ENCODE measurements at places on chromosomes 2 and 18. TPM values are rescaled to one million over a fixed set of nuclear protein-coding genes. Genes with fewer than 3 reads are reported as not detected.

Gene TGOLN2
- 81.7 TPM for total RNA-seq

DNA sequence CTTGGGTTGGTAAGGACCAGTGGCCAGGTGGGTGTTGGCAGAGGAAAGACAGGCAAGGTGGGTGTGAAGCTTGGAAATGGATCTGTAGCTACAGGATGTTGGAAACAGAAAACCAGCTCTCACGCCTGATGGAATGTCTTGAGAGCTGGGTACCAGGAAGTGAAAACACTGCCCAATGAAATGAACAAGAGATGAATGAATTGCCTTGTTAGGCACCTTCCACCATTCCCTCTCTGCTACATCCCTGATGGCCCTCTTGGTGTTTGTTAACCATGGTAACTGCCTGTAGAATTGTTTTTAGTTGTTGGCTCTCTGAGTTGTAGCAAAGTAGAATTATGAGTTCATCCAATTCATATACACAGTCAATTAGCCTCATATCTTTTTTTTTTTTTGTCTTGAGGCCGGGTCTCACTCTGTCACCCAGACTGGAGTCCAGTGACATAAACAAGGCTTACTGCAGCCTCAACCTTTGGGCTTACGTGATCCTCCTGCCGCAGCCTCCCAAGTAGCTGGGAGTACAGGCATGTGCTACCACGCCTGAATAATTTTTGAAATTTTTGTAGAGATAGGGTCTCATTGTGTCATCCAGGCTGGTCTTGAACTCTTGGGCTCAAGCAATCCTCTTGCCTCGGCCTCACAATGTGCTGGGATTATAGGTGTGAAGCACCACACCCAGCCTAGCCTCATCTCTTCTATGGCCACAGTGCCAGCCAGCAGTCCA lies 9.5 kb downstream of the KCMF1 start:
- no peak for DNase-seq
- H3K27ac ChIP-seq = no peak overlapping the region
- H3K4me1 ChIP-seq = peaks cover 9% of the 10 kb centered on the region
- no peaks in the 10 kb centered on the region for H3K27me3 ChIP-seq

DNA sequence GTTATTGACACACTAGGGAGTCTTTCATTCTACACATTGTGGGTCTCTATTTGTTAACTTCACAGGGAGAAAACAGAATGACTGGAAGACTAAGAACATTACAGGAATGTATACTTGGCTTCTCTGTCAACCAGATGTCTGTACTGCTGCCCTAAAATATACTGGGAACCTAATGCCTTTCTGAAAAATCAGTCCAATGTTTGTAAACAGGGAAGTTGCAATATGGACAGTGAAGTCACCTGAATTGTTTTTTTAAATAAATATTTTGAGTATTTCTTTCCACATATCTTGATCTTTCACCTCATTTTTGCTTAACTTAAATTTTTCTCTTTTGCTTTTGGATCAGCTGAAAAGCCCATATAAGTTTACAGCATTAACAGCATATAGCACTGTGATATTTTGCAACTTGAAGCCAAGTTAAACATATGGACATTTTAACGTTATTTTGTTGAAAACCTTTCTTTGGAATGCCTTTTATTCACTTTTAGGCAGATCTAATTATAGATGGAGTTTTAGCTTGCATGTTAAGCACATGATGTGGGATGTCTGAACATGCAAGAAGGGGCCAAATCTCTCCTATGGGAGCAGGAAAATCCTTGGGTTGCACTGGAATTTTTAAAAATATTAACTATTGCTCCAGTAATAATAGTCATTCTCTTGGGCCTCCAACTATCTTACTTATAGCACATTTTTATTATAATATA lies 137.7 kb upstream of the TWIST2 start:
- H3K27me3 ChIP-seq = no peaks in the 10 kb centered on the region
- DNase-seq = no peak
- no peak overlapping the region for H3K4me3 ChIP-seq
- H3K36me3 ChIP-seq = no peaks in the 10 kb centered on the region

DNA sequence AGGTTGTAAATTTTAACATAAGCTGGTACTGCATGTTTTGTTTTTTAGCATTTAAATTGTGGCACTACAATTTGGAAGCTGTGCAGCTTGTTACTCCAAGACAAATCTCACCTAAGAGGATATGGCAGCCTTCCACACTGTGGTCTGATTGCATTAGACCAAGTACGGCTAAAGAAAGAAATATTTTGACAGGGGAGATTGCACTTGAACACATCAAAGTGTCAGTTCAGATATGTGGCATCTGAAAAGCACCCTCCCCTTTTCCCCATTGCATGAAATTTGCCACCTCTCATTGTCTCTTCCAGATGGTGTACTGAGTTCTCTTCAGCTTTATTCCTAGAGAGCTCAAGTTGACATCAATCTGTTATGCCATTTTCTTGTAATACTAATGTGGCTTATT lies 295.9 kb downstream of the ERBB4 start:
- no peak overlapping the region for H3K4me3 ChIP-seq
- H3K36me3 ChIP-seq = no peaks in the 10 kb centered on the region
- DNase-seq = no peak
- H3K27me3 ChIP-seq = no peaks in the 10 kb centered on the region

DNA sequence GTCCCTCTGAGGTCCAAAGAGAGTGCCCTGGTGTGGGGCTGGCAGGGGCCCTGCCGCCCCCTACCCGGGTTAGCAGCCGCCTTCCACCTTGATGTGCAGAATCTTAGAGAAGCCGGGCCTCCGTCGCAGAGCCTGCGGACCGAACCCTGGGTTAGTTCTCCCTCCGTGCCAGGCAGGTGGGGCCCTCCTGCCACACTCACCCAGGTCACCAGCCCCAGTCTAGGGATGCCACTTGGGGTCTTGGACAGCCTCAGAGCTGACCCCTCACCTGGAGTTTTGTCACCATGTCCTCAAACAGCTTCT lies 24.8 kb downstream of the CCT7 start:
- H3K4me3 ChIP-seq = no peak overlapping the region
- H3K27ac ChIP-seq = no peak overlapping the region
- H3K36me3 ChIP-seq = peaks cover 8% of the 10 kb centered on the region
- DNase-seq = no peak
- H3K27me3 ChIP-seq = no peaks in the 10 kb centered on the region

GRCh38 chr2:169005994-169006393 lies 25.1 kb downstream of the ABCB11 start:
- H3K27me3 ChIP-seq = no peaks in the 10 kb centered on the region
- no peaks in the 10 kb centered on the region for H3K4me1 ChIP-seq
- H3K27ac ChIP-seq = no peak overlapping the region

GRCh38 chr2:133480707-133481429 lies 87.4 kb downstream of the NCKAP5 start:
- no peaks in the 10 kb centered on the region for H3K36me3 ChIP-seq
- no peaks in the 10 kb centered on the region for H3K4me1 ChIP-seq
- no peak overlapping the region for H3K4me3 ChIP-seq
- no peak for DNase-seq
- H3K27me3 ChIP-seq = no peaks in the 10 kb centered on the region

DNA sequence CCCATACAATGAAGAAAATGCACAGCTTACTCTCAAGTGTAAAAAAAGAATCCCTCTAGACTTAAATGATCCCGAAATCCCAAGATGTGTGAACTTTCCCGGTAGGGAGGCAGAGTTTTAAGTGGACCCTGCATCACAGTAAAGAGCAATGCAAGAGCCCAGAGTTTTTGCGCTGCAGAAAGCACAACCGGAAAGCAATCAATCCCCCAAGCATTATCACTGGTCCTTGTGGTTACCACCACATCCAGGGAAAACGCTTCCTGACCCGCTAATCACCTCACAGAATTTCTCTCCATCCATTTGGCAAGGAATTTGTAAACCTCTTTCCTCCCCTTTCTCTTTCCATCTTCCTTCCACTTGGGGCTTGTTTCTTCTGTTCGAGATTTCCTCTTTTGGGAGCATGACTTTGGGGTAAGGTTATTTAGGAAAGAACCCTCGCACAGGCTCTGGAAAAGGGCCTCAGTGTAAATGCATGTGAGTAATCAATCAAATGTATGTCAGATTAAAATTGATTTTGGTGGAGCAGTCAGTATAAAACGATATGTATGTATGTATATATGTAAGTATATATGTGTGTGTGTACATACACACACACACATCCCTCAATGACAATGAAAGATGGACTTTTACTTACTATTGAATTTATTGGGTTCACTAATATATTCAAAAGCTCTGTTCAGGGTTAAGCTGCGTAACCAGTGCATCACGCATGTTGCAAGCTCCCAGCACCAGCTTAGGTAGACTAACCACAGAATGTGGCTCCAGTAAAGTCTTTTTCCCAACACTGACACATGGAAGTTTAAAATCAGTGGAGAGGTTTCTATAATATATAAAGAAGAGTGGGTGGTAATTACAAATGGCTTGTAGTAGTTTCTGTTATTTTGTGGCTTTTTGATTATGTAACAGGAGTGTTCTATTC lies 1.6 kb downstream of the PLCL1 start:
- peak overlapping the region; percentile 87 for H3K27ac ChIP-seq
- DNase-seq = peak; percentile 41
- peak overlapping the region; percentile 81 for H3K4me3 ChIP-seq
- H3K27me3 ChIP-seq = peaks cover 2% of the 10 kb centered on the region
- peaks cover 4% of the 10 kb centered on the region for H3K4me1 ChIP-seq
- H3K36me3 ChIP-seq = no peaks in the 10 kb centered on the region

Gene MERTK
- 24.7 TPM for total RNA-seq

GRCh38 chr2:229575569-229576315 lies 138.6 kb downstream of the DNER start:
- no peaks in the 10 kb centered on the region for H3K36me3 ChIP-seq
- no peak for DNase-seq
- no peak overlapping the region for H3K4me3 ChIP-seq
- no peaks in the 10 kb centered on the region for H3K27me3 ChIP-seq
- no peaks in the 10 kb centered on the region for H3K4me1 ChIP-seq

DNA sequence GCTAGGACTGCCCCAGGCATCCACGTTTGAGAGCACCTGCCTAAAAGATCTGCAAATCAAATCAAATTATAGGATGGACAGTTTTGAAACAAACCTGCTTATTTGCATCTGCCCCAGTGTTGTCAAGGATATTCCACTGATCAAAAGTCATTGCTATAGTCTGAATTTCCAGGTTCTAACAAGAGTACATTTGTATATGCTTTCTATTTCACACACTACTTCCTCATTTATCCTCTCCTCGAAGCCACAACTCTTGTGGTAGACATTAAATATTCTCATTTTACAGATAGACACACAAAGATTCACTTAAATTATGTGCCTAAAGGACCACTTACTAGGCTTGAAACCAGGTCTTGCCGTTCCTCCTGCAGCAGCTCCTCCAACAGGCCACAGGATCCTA lies 11.9 kb upstream of the TET3 start:
- no peak overlapping the region for H3K4me3 ChIP-seq
- H3K36me3 ChIP-seq = no peaks in the 10 kb centered on the region
- no peaks in the 10 kb centered on the region for H3K27me3 ChIP-seq
- H3K27ac ChIP-seq = no peak overlapping the region
- DNase-seq = no peak
- no peaks in the 10 kb centered on the region for H3K4me1 ChIP-seq

DNA sequence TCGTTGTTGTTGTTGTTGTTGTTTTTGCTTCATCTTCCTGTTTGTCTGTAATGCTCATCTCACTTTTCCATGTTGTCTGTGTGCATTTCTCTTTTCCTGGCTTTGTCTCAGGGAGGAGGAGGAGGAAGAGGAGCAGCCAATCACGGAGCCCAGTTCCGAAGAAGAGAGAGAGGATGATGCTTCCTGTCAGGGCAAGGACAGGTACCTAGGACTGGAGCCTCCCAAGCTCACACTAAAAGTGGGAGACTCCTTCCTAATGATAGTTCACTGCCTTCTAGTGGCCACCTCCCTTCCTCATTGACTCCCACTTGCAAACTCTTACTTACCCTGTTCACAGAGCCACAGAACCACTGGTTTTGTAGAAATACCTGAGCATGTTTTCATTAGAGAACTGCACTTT lies 179.6 kb downstream of the TPGS2 start:
- H3K27ac ChIP-seq = no peak overlapping the region
- H3K4me1 ChIP-seq = no peaks in the 10 kb centered on the region
- H3K4me3 ChIP-seq = no peak overlapping the region
- H3K27me3 ChIP-seq = no peaks in the 10 kb centered on the region

Gene CFAP221
- 42.4 TPM for total RNA-seq

DNA sequence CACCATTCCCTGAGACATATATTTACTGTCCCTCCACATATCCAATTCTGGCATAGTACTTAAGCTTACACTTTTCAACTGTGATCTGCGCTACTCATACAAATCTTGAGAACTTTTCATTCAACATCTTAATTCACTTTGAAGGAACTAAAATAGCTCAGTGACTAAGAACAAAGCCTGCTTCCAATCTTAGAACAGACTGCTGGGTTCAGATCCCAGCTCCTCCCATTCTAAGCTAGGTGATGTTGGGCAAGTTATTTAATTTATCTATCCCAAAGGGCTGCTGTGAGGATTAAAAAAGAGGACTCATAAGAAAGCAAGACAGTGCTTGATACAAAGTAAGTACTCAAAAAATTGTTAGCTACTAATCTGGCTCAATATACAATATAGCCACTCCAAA lies 57.9 kb downstream of the UGP2 start:
- H3K27ac ChIP-seq = peak overlapping the region; percentile 29
- H3K4me1 ChIP-seq = no peaks in the 10 kb centered on the region
- no peak for DNase-seq
- H3K4me3 ChIP-seq = no peak overlapping the region
- no peaks in the 10 kb centered on the region for H3K27me3 ChIP-seq

GRCh38 chr2:196136151-196136550 lies 35.2 kb downstream of the STK17B start:
- no peaks in the 10 kb centered on the region for H3K4me1 ChIP-seq
- H3K27ac ChIP-seq = no peak overlapping the region
- H3K27me3 ChIP-seq = no peaks in the 10 kb centered on the region
- no peak overlapping the region for H3K4me3 ChIP-seq
- peaks cover 12% of the 10 kb centered on the region for H3K36me3 ChIP-seq
- no peak for DNase-seq

DNA sequence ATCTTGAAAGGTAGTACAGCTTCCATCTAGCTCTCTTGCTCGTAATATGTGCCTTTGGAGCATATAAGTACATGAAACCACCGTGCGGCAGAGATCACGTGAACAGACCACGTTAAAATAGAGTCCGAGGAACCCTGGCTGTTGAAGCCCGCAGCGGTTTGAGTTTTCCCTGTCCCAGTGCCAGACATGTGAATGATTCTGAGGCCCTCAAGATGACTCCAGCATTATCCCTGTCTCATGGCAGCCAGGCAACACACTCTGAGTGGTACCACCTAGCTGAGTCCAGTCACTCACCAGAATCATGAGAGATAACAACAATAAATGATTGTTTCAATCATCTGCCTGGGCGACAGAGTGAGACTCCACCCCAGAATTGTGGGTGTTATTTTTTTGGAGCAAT lies 21.6 kb upstream of the AAK1 start:
- H3K27ac ChIP-seq = no peak overlapping the region
- no peaks in the 10 kb centered on the region for H3K36me3 ChIP-seq
- no peaks in the 10 kb centered on the region for H3K4me1 ChIP-seq
- no peak for DNase-seq
- no peaks in the 10 kb centered on the region for H3K27me3 ChIP-seq

Gene MATN3
- 2.9 TPM for total RNA-seq

Gene MC2R
- total RNA-seq = not detected

GRCh38 chr2:55134316-55134706 lies 84.1 kb upstream of the RTN4 start:
- H3K27ac ChIP-seq = no peak overlapping the region
- DNase-seq = no peak
- no peak overlapping the region for H3K4me3 ChIP-seq
- no peaks in the 10 kb centered on the region for H3K36me3 ChIP-seq

Gene LRP1B
- total RNA-seq = 6.5 TPM

- H3K27me3 ChIP-seq = no peaks in the 10 kb centered on the region
- no peak overlapping the region for H3K4me3 ChIP-seq
- H3K36me3 ChIP-seq = no peaks in the 10 kb centered on the region
- no peaks in the 10 kb centered on the region for H3K4me1 ChIP-seq
- DNase-seq = no peak
These were observed 66.2 kb downstream of the SKA1 start for GRCh38 chr18:50441016-50441415.

Measured in lung (tissue), 17 donors.